ENCODE measurements at places on chromosomes 3 and 15.

DNA sequence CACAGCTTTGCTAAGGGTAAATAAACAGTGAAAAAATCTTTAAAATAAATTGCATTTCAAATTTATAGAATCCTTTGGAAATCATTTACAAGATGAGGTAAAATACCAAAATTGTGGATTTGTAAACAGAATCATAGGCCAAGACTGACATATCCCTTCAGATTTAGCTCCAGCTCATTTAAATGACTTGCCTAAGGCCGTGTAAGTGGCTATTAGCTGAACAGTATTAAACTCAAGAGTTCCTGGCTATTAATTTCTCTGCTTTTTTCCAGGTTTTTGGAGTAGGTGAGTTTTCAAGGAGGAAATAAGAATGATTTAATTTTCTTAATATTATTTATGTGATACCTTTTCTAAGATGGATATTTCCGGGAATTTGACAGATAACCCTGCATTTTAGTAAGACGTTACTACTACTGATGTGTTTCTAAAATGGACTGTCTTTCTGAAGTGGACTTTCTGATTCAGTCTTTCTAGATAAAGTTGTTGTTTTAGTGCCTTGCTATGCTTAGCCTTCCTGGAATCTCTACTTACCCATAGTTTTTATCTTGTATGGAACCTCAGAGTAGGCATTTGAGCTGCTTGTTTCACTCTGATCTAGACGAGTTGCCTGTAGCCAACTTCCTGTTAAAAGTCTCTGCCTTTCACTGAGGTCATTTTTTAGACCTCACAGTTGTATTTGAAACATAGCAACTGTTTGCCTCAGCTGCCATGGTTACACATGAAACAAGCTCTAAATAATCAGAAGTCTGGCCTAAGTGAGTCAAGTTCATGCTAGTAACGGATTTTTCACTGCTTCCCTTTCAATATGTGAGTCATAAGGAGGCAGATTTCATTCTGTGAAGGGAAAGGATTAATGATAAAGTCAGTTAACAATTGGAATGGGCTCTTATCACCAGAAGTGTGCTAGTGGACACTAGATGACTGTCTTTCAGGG, 127.0 kb downstream of the KLHL25 start:
- peak; percentile 83 for DNase-seq

DNA sequence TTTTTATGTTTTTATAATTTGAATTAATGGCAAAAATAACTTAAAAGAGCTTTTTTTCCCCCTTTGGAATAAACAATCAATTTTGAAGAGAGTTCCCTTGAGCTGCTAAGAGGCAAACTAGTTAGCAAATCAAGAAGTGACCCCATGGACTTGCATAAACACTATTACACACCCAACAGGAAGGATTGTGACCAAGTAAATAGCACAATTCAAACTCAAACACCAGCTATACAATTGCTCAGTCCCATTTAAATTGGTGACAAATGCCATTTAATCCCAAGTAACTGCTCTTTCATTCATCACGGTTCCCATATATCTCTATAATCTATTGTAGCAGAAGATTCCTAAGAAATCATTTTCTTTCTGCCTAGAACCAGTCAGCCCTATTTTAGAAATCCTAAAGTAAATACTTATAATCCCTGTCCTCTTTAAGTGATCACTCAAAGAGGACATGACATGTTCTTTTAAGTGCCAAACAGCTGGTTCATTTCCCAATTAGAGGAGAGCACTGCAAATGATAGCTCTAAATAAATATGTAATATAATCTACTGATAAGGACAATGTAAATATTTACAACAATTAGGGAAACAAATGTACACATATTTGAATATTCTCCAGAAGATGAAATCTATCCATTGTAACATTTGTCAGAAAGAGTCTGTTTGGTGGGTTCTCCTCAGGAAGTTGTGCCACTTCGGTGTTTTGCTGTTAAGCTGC, 137.8 kb upstream of the ADAMTS9 start:
- DNase-seq = no peak

- DNase-seq = no peak
Observed at GRCh38 chr3:79255702-79256101, 512.1 kb downstream of the ROBO1 start.

DNA sequence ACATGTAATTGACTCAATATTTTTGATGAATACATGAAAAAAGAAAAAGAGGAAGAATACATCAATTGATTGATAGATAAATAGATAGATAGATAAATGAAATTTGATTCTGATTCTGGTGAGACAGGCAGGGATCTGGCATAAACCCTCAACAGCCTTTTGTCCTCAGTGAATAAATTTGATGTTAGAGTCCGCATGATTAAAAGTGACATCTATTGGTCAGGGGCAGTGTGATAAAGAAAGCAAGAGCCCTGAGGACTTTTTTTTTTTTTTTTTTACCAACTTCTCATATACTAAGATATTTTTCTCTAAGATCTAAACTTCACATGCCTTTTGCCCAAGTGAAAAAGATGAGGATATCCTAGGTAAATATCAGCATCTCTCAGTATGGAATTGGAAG, 216.4 kb downstream of the LRRC3B start:
- no peak for DNase-seq

DNA sequence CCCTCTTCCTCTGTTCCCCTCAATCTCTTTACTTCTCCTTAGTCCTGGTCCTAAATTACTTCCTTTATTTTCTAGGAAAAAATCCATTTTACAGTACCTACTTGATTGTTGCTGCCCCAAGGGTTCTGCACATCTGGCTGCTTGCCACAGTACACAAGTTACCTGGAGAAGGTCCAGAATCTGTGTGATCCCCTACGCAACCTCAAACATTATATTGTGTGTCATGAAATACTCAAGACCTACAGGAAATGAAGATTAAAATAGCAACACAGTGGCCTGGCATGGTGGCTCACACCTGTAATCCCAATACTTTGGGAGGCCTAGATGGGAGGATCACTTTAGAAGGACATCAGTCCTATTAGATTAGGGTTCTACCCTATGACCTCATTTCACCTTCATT, 48.7 kb downstream of the PRKAR2A start:
- no peak for DNase-seq

DNA sequence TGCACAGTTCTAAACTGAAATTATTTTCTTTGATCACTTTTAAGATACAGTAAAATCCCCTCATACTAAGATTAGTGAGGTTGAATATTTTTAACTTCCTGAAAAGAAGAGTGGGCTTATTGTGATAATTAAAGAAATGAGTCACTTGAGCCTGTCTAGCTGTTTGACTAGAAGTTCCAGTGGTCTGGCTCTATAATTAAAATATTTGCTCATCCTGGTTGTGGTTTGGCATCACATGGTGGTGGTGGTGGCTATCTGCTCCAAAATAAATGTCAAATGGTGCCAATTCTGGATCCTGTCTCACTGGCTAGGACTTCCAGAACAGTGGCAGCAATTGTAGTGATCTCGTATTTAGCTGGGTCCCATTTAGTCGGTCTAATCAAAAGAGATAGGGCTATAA, 8.6 kb upstream of the TEX9 start:
- DNase-seq = no peak

- no peak for DNase-seq
Observed at GRCh38 chr15:62486041-62486440, 321.0 kb upstream of the C2CD4B start.

DNA sequence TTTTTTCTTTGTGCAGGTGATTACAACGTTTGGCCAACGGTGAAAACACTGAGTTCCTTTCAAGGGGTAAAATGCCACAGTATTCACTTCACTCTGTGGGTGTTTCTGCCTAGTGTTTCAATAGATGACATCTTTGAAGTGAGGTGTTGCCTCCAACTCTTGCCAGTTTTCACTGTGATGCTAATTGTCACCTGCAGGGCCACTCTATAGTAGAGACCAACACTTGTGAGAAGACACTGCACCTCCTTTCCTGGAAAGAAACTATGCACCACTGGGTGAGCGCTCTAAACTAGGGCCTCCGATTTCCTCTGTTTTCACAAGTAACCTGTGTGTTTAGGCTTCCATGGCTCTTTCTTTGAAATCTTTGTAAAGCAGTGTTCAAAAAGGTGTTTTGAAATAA, 98.3 kb downstream of the THRB start:
- no peak for DNase-seq

DNA sequence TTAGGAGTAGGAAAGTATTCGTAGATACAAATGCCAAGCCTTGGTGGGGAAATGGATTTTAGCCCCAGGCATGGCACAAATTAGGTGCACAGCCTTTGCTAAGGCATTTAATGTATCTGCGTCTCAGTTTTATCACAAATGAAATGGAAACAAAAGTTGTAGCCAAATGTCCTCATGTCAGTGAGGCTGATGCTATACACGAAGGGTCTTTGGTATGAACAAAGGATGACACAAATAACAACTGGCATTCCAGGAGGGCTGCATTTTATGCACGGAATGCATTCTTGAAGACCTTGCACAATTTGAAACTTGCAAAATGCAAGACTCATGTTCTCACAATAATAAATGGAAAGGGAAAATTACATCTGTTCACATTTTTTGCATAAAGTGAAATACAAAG, 181.9 kb downstream of the SV2B start:
- no peak for DNase-seq

- DNase-seq = no peak
Observed at GRCh38 chr15:71732636-71733035, 77.7 kb upstream of the NR2E3 start.

GRCh38 chr3:146203776-146204175, 42.8 kb upstream of the PLOD2 start:
- no peak for DNase-seq

GRCh38 chr15:81194723-81195122, 2.0 kb upstream of the IL16 start:
- no peak for DNase-seq

DNA sequence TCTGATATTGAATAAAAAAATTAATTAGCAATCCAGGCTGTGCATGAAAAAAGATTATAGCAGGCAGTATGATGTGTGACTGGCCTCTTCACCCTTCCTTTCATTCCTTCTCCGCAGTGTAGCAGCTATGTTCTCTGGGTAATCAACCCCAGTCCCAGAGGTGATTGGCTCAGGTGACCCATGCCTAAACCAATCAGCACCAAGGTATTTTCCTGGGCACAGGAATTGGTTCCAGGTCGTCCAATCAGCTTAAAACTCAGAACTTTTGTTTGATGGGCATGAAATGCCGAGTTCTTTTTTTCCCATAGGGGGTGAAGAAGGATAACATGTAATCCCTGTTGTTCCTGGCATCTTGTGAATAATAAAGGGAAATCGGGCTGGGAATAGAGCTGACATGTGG, 5.8 kb upstream of the BNC1 start:
- DNase-seq = no peak

- no peak for DNase-seq
Observed at GRCh38 chr15:69868756-69869155, 229.0 kb downstream of the TLE3 start.

DNA sequence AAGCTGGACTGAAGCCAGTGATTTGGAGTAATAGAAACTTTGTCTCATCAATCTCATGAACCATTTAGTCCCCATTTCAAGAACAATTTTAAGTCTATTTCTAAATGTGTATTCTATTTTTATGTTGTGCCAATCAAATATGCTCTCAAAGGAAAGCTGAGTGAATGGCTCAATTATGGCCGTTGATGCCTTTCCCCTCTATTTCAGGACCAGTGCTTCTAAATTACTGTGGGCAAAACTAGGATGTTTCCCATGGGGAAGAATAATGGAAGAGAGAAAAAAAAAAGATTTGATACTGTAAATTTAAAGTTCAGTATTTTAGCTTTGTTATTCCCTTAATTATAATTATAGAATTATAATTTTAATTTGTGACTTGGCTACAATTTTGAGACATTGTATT, 110.1 kb downstream of the CADM2 start:
- DNase-seq = no peak

DNA sequence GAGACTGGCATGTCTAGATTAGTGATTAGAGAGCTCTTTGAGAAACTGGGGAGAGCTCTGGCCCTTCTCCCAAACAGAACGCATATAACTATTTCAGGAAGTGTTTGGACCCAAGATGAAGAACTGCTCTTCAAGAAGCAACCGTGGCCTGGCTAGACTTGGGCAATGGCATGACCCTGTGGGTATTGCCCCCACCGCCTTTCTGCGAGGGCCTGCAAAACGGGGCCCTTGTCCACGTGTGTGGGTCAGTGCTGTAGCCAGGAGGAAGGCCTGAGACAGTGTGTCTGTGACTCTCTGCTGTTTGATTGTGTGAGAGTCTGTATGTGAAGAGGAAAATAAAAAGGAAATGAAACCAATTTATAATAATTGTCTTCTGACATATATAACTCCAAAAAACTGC, 42.5 kb downstream of the EEFSEC start:
- no peak for DNase-seq

DNA sequence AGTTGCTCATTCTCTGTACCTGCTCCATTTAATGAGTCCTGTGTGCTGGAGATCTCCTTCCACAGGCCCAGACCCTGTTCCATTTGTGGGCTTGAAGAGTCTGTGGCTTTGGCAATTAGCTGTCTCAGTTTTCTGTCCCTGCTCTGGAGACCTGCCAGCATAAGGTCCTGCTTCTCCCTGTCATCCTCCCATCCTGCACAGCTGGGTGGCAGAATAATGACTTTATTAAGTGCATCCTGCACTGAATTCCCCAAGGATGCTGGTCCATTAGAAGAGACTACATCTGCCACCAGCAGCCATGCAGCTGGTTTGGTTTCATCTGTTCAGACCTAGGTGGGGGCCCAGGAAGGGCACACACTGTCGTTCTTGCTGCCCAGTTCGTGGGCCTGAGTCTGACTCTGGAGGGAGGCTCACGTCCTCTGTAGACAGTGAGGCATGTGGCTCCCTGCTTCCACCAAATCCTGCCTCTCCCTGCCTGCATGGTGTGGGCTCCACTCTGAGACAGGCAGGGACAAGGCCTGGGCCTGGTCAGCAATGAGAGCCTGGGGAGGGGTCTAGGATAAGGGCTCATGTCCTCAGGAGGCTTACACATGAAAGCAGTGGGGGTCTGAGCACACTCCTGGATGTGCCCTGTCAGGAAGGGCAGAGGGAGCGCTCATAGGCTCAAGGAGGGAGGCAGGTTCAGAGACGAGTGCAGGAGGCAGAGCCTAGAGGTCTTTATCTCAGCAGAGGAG, 78.4 kb upstream of the PRR23E start:
- no peak for DNase-seq

DNA sequence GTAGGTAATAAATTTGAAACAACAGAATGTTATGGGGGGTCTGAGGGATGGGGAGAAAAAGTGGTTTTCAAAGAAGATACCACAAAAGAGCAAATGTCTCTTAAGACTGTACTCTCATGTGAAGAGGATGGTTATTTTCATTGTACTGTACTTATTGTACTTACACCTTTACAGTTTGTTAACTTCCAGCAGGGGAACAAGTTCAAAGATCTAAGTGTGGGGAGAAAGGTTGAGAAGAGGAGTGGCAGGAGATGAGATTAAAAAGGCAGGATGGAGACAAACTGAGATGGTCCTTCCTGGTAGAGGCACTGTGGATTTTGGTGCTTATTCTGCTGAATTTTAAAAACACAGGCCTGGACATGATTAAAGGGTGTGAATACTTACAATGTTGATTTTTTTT, 5.4 kb upstream of the ZCWPW2 start:
- DNase-seq = no peak

GRCh38 chr15:85725019-85725418, 69.7 kb downstream of the KLHL25 start:
- no peak for DNase-seq

DNA sequence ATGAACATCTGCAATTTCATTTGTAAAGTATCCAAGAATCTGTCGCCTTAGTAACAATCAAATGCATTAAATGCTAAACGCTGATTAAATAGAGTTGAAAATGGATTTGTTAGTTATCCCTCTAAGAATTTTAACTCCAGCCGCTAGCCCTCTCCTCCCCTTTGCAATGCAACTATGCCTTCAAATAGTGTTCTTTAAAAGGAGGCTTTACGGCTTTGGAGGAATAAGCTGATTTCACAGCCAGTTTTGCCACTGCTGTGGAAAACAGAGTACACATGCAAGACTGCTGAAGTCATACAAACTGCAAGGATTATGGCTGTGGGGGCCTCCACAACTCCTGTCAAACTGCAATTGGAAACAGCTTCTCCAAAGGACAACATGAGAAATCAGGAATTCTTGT, 89.2 kb downstream of the CERS3 start:
- DNase-seq = no peak

Data from HS-27A (cell line).